ENCODE measurements at places on chromosomes 1 and 21.
A peak's percentile ranks its signal among the peaks of the same experiment; 100 is the strongest.

GRCh38 chr21:32185103-32185502, 93.7 kb downstream of the MIS18A start:
- DNase-seq, result no peak

- peak; percentile 59 for DNase-seq
These were observed 46.7 kb upstream of the PCBP3 start for GRCh38 chr21:45596704-45597318.

DNA sequence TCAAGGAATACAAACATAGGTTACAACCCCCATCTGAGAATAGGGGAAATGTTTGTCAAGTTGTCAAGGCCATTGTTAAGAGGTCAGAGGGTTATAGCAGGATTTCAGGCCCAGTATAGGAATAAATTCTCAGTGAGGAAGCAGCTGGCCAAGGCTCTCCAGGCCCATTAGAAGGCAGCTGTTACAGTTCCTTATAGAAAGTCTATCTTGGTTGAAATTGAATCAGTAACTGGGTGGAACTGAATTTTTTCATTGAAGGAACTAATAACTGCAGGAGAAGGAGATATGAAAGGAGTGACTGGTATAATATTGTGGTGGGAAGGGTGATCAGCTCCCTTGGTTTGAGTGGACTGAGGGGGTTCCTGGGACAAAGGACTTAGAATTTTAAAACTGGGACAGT, 134.1 kb downstream of the CYYR1 start:
- no peak for DNase-seq

- no peak for DNase-seq
These were observed 933 bp upstream of the FTCD start for GRCh38 chr21:46156378-46156645.

GRCh38 chr1:43580039-43580438, 49.4 kb downstream of the PTPRF start:
- DNase-seq, result no peak

- DNase-seq, result no peak
These were observed 13.2 kb downstream of the RHOU start for GRCh38 chr1:228748431-228748830.

DNA sequence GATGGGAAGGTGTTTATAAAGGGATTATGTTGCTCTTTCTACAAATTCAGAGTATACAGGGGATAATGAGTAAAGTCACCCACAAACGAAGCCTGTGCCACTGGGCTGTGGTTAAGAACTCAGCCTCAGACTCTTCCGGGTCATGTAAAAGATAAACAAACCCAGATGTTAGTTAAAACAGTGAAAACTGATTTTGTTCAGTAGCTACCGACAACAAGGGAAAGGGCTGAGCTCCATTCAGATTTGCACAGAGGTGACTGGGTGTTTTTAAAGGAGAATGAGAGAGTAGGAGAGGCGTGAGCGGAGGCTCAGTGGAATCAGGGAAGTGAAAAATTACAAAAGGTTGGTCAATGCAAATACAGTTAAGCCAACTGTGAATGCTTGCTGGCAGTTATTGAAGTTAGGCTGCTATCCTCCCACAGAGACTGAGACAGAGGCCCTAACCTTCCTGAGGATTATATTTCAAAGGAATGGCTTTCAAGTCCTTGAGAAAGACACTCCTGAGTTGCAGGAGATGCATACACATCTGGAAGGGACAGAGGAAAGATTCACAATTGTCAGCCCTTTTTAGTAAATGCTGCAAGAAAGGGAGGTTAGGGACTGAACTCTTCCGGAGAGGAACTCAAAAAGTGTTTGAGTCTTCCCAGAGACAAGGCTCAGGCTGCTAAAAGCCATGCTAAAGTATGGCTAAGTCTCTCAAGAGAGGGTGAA, 29.9 kb upstream of the SAMD13 start:
- no peak for DNase-seq

GRCh38 chr1:18182398-18183160, 75.0 kb downstream of the IGSF21 start:
- DNase-seq, result no peak

- no peak for DNase-seq
These were observed 58.7 kb downstream of the KIAA0040 start for GRCh38 chr1:175133673-175134435.

DNA sequence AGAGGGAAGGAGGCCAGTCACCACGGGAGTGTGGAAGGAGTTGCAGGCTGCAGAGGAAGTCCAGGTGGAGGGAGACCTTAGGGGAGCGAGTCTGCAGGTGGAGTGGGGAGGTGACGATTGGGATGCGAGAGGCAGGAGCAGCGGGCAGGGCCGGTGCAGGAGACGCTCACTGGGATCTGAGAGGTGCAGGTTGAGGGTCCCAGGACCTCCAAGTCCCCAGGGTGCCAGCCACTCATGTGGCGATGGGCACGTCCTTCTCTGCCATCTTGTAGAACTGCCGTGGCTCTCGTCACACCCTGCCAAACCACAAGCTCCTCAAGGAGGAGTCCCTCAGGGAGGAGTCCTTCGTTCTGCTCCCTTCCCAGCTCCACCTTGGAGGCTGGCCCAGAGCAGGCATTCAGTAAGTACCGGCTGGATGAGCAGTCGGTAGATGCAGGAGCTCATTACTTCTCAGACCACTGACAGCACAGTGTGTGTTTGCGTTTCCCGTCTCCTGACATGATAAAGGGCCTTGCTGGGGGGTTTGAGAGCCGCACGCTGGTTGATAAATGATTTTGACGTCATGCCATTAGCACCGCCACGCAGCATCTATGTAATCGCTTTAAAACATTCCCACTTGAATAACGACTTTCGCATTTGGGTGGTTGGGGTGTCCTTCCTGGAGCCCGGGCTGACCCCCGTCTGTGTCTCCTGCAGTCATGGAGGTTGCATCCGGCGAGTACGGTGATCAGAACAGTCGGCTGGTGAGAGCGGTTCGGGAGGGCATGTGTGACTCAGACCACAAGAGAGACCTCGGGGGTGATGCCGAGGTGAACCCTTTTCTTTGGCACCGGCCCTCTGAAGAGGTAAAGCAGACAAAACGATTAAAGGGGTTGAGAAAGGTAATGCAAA, 27.8 kb downstream of the TFF3 start:
- DNase-seq, result no peak

DNA sequence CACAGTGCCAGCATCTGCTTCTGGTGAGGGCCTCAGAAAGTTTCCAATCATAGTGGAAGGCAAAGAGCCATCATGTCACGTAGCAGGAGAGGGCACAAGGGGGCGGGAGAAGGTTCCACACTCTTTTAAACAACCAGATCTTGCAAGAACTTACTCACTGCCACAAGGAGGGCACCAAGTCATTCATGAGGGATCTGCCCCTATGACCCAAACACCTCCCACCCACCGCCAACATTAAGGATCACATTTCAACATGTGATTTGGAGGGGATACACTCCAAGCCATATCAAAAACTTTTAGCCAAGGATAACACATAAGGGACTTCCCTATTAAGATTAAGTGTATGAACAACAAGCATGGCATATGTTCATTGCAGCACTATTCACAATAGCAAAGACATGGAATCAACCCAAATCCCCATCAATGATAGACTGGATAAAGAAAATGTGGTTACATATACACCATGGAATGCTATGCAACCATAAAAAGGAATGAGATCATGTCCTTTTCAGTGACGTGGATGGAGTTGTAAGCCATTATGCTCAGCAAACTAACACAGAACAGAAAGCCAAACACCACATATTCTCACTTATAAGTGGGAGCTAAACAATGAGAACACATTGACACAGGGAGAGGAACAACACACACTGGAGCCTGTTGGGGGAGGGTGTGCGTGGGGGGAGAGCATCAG, 19.9 kb upstream of the SLC35F3 start:
- DNase-seq, result no peak

DNA sequence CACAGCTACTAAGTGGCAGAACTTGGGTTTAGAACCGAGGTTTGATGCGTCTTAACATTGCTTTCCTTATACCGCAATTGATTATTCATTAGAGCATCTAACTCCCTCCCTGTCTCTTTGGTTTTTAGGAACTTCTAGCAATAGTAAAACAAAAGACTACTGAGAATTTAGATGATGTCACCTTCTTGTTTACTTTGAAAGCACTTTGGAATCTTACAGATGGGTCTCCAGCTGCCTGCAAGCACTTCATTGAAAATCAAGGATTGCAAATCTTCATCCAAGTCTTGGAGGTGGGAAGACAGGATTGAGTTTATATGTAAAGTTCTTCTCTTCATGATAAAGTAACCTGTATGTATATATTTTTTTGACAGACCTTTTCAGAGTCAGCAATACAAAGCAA, 35.0 kb downstream of the ZYG11A start:
- DNase-seq, result no peak

GRCh38 chr1:1274299-1274930, 761 bp upstream of the UBE2J2 start:
- no peak for DNase-seq

- peak; percentile 29 for DNase-seq
These were observed 810.2 kb upstream of the ADAMTS5 start for GRCh38 chr21:27776925-27777553.

- DNase-seq, result no peak
These were observed 29.7 kb upstream of the BRINP3 start for GRCh38 chr1:190507357-190507756.

DNA sequence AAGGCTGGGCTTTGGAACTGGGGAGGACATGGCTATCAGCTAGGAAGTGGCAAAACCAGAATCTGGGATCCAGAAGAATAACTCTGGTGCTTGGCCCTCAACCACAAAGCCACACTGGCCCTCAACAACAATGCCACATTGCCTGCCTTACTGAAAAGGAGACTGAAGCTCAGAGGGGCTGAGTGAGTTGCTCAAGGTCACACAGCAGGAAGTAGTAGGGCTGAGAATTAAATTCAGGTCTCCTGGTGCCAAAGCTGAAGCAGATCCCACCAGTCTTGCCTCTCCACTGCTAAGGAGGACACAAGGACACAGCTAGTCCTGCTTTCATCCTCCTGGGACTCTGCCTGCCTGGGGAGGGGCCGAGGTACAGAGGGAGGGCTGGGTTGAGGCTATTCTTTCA, 29.4 kb upstream of the STUM start:
- no peak for DNase-seq

Data from COR-L47 (cell line).